ENCODE measurements at places on chromosomes 3 and 15.

GRCh38 chr3:197000211-197000610, 29.4 kb downstream of the MELTF start:
- DNase-seq = no peak

DNA sequence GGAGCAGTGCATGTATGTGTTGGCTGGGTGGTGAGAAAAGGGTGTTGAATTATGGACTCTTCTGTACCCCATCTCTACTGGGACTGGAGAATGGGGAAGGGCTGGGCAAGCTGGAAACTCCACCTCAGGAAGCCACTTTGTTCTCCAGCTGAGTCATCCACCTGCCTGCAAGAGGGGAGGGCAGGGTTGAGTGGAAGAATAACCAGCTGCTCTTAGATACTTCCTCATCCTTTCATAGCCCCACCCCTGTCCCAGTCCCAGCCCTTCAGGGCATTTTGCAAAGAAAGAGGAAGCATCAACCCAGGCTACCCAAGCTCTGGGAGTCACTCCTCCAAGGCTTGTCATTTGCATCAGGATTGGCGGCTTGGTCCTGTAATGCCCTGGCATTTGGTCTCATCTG, 33.1 kb downstream of the RAB11A start:
- no peak for DNase-seq

- DNase-seq = no peak
Measured at GRCh38 chr3:171646357-171647133, 163.7 kb downstream of the PLD1 start.

DNA sequence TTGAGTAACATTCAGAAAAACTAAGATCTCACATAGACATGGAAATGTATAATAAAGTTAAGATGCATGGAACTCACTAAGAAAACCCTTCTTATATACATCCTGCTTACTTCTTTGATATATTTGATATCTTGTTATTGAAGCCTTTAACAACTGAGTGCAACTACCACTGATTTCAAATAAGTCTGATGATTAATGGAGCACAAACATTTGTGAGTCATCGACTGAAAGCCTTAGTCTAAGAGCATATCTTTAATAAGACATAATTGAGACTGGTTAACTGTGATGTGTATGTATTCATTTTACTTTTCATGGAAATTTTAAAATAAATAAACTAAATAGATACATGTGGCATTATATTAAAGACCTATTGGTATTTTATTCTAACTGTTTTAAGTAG, 740.5 kb downstream of the EPHA3 start:
- DNase-seq = no peak

- no peak for DNase-seq
Measured at GRCh38 chr15:28942046-28942445, 56.3 kb downstream of the APBA2 start.

GRCh38 chr3:159897331-159898075, 91.1 kb upstream of the IL12A start:
- no peak for DNase-seq

DNA sequence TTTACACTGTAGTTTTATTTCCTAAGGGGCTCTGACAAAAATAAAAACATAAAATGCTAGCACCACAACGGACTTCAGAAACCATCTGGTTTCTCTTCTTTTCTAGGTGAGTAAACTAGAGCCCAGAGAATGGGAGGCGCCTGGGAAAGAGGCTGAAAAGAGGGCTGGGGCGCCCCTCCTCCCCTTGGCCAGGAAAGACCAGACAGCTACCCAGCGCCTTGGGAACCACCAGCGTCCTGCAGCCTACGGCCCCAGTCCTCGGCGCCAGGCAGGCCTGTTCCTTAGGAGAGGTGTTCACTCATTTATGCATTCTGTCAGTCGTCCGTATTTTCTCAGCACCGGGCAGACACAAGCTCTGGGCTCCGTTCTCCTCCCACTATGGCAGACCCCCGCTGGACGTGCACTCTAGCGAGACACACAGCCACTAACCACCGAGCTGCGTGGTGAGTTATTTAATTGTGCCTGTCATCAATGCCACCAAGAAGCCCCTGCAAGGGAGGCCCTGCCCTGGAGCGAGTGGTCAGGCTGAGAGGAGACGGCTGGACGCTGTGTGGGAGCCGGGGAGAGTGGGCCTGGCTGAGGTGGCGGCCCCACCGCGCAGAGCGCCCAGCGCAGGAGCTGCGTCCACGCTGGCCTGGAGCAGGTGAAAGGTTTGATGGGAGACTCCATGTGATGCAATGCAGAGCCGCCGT, 294.4 kb downstream of the OCA2 start:
- no peak for DNase-seq

GRCh38 chr3:146092230-146092629, 68.8 kb downstream of the PLOD2 start:
- no peak for DNase-seq

- DNase-seq = no peak
Measured at GRCh38 chr15:74180881-74181602, 7.5 kb downstream of the ISLR start.

DNA sequence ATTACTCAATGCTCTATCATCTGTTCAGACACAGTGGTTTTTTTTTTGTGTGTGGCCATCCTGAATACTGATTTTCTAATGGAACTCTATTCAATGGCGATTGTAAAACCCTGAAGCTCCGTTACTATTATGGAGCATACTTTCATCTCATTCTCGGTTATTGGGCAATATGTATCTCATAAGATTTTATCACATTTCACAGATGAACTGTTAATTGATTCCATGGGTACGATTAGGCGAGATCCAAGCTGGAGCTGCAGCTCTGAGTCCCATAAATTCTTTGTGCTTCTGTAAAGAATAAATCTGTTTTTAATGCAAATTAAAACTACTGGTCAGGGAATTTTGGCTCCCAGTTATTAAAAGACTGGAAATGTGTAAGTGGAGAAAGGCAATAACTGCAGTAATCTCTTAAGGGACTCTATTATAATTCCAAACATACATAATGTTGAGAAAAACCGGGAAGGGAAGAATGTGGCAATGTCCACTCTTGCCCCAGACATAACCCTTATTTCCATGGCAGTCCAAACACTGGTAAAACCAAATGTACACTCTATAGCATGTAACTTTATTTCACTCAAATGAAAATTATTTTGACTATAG, 82.2 kb downstream of the GREM1 start:
- DNase-seq = no peak

GRCh38 chr15:60172143-60172542, 168.0 kb downstream of the FOXB1 start:
- DNase-seq = no peak

- DNase-seq = no peak
Measured at GRCh38 chr3:40120806-40121205, 188.7 kb upstream of the EIF1B start.
